ENCODE measurements at places on chromosomes 7 and 10.

DNA sequence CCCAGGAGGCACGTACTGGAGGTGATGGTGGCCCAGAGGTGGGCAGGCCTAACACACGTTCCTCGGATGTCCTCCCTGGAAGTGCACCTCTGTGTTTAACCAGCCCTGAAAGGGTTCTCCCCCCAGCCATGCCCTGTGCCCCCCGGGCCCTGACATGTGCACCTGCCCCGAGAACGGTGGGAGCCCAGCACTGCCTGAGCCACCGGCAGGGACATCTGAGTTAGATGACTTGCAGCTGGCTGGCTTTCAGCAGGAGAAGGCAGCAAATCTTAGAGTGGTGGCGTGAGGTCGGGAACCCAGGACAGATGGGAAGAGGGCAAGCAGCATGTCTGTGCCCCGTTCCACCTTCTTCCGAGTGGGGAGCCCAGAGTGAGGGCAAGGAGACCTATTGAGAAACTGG lies 291.8 kb downstream of the TCERG1L start:
- no peak for DNase-seq

DNA sequence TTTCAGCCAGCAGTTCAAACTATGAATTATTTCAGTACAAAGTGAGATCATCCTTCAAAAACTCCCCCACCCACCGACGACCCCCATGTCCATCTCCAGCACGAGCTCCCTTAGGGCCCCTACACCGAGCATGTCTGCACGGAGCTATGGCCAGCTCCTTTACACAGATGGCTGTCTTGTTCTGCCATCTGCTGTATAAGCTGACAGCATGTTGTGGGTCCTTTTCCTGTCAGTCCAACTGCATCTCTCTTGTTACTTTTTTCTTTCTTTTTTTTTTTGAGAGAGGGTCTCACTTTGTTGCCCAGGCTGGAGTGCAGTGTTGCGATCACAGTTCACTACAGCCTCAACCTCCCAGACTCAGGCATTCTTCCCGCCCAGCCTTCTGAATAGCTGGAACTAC lies 21.6 kb downstream of the NPC1L1 start:
- no peak for DNase-seq

GRCh38 chr7:30863706-30864035 lies 48.0 kb upstream of the AQP1 start:
- DNase-seq = no peak

GRCh38 chr10:102673819-102674511 lies 29.7 kb downstream of the TRIM8 start:
- DNase-seq = peak; percentile 50

GRCh38 chr10:16341637-16342036 lies 95.2 kb upstream of the PTER start:
- DNase-seq = no peak

DNA sequence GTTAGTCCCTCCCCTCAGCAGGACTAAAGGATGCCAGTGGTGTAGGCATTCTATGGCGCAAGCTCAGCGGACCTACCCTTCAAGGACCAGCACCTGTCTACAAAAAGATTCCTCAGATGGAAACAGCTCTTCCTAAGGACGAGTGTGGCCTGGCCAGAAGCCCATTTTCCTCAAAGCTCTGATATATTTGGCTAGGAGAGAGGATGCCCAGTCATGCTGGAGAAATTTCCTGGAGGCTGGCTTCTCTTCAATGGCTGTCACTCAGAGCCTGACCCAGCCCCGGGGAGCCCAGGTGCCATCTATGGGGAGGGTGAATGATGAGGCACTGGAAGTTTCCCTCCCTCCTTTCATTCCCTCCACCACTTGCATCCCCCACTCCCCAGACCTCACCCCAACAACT lies 111.5 kb downstream of the PLXNA4 start:
- no peak for DNase-seq

All from stimulated activated CD4-positive, alpha-beta T cell treated with anti-CD3 and anti-CD28 coated beads, TNF-alpha, amount 100 ng/mL, for 48 hours (primary cell).